ENCODE measurements at places on chromosomes 5 and 9.

GRCh38 chr5:125659316-125660023 lies 763.7 kb upstream of the GRAMD2B start:
- DNase-seq = no peak

DNA sequence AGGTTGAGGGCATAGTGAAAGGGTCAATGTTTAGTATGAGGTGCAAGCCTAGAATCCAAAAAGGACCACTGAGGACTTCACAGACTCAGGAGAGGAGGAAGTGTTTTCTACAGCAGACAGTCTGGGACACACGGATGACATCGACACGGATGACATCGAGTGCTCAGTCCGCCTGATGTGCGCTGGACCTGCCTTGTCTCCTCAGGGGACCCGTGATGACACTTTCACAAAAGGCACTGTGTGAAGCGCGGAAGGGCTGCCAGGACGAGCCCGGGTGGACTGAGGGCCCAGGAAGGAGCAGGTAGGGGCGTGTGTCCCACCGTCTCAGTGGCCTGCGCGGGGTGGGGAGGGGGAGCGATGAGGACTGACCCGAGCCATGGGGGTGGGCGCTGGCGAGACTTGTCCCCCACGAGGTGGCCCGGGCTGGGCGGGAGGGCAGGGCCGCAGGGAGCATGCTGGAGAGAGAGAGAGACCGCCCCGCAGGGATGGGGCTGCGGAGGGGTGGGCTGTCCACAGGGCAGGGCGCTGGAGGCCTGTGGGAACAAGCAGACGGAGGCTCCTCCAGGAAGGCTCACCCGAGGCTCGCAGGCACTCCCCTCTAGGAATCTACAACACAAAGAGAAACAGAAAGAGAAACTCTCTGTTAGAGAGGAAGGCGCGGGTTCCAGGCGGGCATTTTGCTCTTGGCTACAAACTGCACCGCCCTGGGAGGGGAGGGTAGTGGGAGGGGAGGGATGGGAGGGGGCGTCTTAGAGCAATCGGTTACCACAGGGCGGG lies 54.9 kb downstream of the USP20 start:
- DNase-seq = peak; percentile 25

- DNase-seq = no peak
Observed at GRCh38 chr9:127213859-127214258, 50.7 kb upstream of the GARNL3 start.

- DNase-seq = no peak
Observed at GRCh38 chr5:32615236-32615635, 29.9 kb downstream of the SUB1 start.

DNA sequence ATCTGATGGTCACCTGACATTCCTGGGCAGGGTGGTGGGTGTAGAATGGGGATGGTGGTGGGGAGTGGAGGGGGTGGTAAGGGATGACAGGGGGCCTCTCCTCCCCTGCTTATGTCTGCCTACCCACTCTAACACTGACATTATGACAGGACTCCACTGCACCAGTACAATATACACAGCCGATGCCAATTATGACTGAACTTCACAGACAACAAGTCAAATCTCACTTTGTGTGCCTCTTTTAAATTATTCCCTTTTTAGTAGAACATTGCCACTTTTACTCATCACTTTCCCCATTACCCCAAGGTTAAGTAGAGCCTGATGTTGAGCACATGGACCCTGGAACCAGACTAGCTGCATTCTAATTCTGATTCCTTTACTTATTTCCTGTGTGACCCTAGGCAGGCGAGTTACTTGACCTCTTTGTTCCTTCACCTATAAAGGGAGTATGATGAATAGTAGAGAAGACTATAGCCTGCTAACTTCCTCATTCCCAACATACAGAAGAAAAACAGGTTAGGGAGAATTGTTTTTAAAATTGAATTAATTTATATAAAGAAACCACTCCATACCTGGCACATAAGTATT lies 464.7 kb downstream of the DMRT2 start:
- DNase-seq = no peak
